ENCODE measurements at places on chromosomes 13 and 19. TPM values are rescaled to one million over a fixed set of nuclear protein-coding genes. Genes with fewer than 3 reads are reported as not detected.

- no peak for DNase-seq
Observed at GRCh38 chr13:105087945-105088344, 1447.5 kb downstream of the EFNB2 start.

Gene SBK3
- total RNA-seq, result 97.5 TPM

GRCh38 chr13:76991432-76991795, 467 bp upstream of the CLN5 start:
- DNase-seq, result no peak

GRCh38 chr19:41409288-41409687, 11.7 kb downstream of the BCKDHA start:
- no peak for DNase-seq

GRCh38 chr19:41431426-41432386, 4.5 kb upstream of the B3GNT8 start:
- DNase-seq, result peak; percentile 68

Gene MBD3L2
- total RNA-seq, result not detected

- no peak for DNase-seq
Observed at GRCh38 chr13:37029617-37030016, 29.0 kb downstream of the EXOSC8 start.

Gene ZNF225
- total RNA-seq, result 2.8 TPM

Gene CEACAM20
- total RNA-seq, result not detected

DNA sequence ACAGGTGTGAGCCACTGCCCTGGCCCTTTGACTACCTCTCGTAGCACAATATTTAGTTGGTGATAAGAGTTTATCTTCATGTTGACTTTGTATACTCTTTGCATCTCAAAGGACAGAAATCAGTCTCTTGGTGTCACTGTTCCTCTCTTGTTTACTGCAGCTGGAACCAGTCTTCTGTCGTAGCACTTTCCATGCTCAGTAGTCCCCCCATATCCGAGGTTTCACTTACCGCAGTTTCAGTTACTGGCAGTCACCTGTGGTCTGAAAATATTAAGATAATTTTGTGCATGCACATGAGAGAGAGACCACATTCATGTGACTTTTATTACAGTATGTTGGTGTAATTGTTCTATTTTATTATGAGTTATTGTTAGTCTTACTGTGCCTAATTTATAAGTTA, 49.1 kb downstream of the WASF3 start:
- no peak for DNase-seq

Gene ZNF331
- 16.9 TPM for total RNA-seq

Gene SCEL
- 0.35 TPM for total RNA-seq

DNA sequence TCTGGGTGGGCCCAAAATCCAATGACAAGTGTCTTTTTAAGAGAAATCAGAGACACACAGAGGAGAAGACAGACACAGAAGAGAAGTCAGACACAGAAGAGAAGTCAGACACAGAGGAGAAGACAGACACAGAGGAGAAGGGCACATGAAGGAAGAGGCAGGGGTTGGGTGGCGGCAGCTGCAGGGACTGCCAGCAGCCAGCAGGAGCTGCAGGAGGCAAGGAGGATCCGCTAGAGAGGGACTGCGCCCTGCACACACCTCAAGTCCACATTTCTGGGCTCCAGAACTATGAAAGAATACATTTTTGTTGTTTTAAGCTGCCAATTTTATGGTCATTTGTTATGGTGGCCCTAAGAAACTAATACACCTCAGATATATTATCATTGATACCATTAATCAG, 140.6 kb downstream of the ZIC5 start:
- no peak for DNase-seq

Gene SLC17A7
- 0.67 TPM for total RNA-seq

- no peak for DNase-seq
Observed at GRCh38 chr13:20782116-20782708, 8.5 kb upstream of the EEF1AKMT1 start.

- DNase-seq, result no peak
Observed at GRCh38 chr19:5607318-5608275, 15.0 kb downstream of the SAFB2 start.

- DNase-seq, result no peak
Observed at GRCh38 chr13:111021270-111021669, 93.8 kb upstream of the ARHGEF7 start.

- no peak for DNase-seq
Observed at GRCh38 chr13:74388626-74389025, 254.4 kb upstream of the KLF12 start.

- no peak for DNase-seq
Observed at GRCh38 chr13:97223037-97223710, 1.0 kb downstream of the MBNL2 start.

- no peak for DNase-seq
Observed at GRCh38 chr13:110723598-110723997, 10.1 kb downstream of the ING1 start.

- DNase-seq, result no peak
Observed at GRCh38 chr19:56066152-56067023, 54.7 kb downstream of the ZNF787 start.

Gene LILRA1
- 0.47 TPM for total RNA-seq

Measured in right atrium auricular region (tissue), 2 donors.